KG1 (cell line): ENCODE measurements at places on chromosomes 12 and 14.

- no peak for DNase-seq
Observed at GRCh38 chr12:112161711-112162110, 36.4 kb downstream of the TRAFD1 start.

DNA sequence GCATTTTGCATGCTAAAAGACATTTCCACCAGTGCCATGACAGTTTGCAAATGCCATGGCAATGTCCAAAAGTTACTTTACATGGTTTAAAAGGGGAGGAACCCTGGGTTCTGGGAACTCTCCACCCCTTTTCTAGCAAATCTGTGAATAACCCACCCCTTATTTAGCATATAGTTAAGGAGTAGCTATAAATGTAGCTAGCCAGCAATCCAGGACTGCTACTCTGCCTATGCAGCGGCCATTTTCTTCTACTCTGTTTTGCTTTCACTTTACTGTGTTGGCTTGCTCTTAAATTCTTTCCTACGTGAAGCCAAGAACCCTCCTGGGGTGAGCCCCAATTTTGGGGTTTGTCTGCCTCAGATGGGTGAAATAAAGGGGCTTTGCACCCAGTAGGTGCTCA, 141.0 kb downstream of the PTPN11 start:
- no peak for DNase-seq

DNA sequence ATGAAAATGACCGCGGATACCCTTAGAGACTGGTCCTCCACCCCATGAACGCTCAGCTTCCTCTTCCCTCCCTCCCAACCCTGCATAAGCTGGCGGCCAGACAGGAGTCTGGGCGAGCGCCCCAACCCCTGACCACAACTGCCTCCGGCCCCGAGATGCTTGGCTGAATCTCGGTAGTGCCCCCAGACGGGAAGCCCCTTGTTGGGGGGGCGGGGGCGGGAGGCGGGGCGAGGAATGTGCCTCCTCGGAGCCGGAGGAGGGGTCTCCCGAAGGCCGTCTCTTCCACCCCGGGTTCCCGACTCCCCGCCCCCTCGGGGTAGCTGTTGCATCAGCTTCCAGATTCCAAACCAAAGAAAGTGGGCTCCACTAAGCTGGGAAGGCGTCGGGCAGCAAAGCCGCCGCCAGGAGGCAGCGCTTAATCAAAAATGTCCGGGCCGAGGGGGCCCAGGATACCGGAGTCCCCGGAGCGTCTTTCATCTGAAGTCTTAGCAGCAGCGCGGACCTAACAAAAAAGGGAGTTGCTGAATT, 7.1 kb upstream of the MRPL52 start:
- DNase-seq = peak; percentile 10

DNA sequence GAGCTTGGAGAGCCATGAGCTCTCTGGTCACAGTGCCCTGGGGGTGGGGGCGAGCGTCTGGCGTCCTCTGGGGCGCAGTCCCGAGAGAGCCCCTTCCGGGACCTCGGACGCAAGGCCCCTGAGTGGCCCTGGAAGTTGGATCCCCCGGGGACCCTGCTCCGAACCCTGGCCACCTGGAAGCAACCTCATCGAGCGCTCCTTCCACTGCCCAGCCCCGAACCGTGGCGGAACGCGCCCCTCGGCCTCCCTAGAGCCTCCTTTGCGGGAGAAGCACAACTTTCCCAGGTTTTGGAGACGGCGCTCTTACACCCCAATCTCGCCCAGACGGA, 1.2 kb downstream of the NOS1 start:
- DNase-seq = no peak

DNA sequence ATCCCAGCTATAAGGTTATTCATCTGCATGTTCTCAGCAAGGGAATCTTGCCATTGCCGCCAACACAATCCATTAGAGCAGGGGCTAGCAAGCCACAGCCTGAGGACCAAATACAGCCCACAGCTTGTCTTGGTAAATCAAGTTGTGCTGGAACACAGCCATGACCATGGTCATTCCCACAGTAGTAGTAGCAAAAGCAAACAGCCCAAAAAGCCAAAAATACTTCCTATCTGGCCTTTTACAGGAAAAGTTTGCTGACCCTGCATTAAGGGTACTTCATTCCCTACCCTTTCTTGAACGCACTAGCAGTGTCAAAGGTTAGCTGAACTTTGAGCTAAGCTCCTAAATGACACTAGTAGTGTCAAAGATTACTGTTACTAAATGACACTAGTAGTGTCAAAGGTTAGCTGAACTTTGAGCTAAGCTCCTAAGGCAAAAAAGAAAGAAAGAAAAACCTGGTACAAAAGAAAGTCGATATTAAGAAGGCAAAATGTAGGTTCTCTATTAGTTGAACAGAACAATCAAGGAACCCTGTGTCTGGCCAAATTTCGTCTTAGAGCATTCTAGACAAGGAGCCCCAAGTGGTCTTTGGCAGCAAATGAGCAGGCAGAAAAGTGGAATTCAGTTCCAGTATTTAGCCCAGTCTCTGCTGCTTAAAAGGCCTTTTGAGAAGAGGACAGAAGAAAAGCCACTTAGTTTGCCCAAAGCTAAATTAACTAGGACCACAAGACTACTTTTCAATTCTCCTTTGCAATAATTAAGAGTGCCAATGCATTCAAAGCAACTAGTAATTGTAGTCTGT, 67.7 kb downstream of the NT5DC3 start:
- DNase-seq = no peak

GRCh38 chr12:4717806-4718205, 2.4 kb upstream of the GALNT8 start:
- DNase-seq = no peak

DNA sequence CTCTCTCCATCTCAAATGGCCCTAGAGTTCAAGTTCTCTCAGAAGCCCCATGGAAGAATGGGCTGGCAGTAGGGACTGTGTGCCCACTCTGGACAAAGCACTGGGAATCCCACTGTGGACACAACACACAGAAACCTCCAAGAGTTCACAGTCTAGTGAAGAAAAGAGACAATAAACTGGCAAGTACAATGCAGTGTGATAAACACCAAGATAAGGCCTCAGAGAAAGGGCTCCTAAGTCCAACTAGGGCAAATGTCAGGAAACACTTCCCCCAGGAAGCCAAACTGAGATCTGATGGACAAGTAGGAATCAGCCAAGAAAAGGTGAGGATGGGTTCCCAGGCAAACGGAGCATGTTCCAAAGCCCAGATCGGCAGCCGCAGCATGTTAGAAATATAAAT, 5.4 kb downstream of the VSIG10 start:
- no peak for DNase-seq

- no peak for DNase-seq
Observed at GRCh38 chr12:7624478-7624877, 41.2 kb downstream of the APOBEC1 start.

DNA sequence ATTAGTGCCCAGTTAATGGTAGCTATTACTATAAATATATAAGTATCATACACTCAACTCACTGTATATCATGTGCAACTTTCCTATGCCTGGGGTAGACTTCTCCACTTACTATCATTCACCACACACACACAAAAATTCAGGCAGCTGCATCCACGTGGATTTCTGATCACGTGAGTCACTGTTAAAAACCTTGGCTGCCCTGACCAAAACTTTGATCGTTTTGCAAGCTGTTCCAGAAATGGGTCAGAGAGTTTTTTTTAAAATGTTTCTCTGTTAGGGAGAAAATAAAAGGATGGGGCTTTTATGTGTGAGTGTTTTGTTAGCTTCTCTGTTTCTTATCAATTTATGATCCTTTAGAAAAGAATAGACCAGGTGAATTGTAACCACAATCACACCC, 198.2 kb upstream of the CNOT2 start:
- no peak for DNase-seq

GRCh38 chr12:58034712-58035111, 93.3 kb downstream of the ATP23 start:
- DNase-seq = no peak

DNA sequence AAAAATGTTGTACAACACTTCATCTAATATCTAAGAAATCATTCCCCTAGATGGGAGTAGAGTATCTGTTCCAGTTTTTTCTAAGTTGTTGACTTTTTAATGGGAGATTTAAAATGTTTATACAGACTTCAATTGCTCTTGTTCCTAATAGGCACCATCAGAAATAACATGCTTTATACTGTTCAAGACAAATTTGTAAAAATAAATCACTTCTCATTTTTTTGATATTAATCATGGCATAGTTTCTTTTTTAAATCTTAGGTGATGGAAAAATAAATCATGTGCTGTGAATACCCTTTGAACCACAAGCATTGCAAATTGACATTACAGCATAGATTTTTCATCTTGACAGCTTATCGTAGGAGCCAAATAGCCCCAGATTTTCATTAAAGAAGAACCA, 473.5 kb upstream of the MGAT4C start:
- no peak for DNase-seq

GRCh38 chr12:53461059-53461458, 9.2 kb downstream of the PCBP2 start:
- DNase-seq = no peak

- DNase-seq = no peak
Observed at GRCh38 chr14:51188566-51189185, 51.4 kb upstream of the TMX1 start.

- DNase-seq = no peak
Observed at GRCh38 chr14:40447017-40447416, 1014.8 kb upstream of the FBXO33 start.

DNA sequence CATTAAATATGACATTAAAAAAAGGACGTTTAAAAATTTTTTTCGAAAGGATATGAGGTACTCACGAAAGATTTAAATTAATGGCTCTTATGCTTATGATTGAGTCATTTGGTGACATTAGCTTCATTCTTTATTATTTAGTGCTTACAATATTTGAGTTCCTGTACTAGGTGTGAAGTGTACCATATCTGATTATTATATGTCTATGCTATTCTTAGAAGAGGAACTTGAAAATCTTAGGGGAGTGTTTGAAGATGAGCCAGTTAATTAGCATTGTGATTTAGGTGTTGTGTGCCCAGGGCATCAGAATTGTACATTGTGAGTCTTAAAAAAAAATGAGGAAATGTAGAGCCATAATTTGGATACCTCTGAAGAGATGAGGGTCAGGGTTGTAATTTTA, 118.6 kb downstream of the FUT8 start:
- DNase-seq = no peak

GRCh38 chr14:69241577-69241976, 18.4 kb upstream of the GALNT16 start:
- no peak for DNase-seq

DNA sequence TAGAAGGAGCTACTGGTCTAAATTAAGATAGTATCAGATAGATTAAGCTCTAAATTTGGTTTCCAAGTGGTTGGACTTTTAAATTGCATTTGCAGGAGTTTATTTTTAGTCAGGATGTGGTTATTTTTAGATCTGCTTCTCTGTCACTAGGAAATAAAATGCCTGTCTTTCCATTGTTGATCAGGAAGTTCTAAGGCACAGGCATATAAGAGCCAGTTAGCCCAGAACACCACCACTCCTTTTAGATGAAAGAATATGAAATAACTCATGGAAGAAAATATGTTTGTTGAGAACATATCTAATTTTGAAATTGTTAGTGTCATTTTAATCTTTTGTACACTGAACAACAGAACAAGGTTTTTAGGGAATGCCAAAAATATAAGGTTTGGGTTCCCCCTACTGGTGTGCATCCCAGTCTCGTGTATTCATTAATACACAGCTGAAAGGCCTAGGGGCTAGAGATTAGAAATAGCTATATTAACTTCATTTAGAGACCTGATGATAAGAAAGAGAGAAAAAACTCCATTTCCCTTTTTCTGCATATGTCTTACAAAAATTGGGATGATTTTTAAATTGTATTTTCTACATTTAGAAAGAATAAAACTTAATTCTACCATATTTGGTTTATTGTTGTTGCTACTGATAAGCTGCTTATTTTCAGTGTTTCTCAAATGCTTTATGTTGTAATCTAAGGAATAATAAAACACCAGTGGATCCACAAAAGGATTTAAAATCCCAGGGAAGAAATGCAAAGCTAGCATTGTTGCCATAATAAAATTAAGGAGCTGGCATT, 67.2 kb downstream of the RIC8B start:
- peak; percentile 16 for DNase-seq

- DNase-seq = no peak
Observed at GRCh38 chr12:86138770-86139169, 117.4 kb downstream of the MGAT4C start.

GRCh38 chr12:56520048-56520447, 1.6 kb upstream of the RBMS2 start:
- no peak for DNase-seq

GRCh38 chr14:49989966-49990365, 97.1 kb downstream of the ARF6 start:
- DNase-seq = no peak

DNA sequence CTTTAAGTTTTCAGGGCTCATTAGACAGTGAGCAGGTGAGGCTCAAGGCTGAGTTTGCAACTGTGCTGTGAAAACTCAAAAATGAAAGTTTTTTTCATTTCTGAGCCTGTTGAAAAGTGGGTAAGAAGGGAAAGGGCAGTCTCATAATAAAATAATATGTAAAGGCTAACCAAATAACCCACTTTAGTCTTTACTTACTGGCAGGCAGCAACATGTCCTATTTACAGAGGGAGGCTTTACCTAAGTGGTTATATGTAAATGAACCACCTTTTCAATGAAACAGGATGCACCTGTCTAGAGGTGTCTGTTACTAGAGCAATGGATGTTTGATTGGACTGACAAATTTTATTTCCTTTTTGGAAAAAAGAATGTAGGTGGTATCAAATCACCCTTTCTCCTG, 158.0 kb downstream of the ETV6 start:
- DNase-seq = no peak

DNA sequence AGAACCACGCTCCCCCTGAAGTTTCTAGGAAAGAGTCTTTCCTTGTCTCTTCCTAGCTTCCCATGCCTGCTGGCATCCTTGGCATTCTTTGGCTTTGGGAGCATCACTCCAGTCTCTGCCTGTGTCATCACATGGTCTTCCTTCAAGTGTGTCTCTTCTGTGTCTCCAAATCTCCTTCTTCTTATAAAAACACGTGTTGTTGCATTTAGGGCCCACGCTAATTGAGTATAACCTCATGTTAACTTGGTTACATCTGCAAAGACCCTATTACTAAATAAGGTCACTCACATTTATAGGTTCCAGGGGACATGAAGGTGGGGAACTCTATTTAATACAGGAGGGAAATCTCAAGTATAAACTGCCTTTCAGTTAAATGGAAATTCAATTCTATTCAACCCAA, 63.0 kb downstream of the E2F7 start:
- no peak for DNase-seq

- no peak for DNase-seq
Observed at GRCh38 chr12:90301095-90301494, 592.5 kb upstream of the ATP2B1 start.
